Astrocyte of the spinal cord (primary cell): ENCODE measurements at places on chromosomes 4 and X.
A peak's percentile ranks its signal among the peaks of the same experiment; 100 is the strongest.

DNA sequence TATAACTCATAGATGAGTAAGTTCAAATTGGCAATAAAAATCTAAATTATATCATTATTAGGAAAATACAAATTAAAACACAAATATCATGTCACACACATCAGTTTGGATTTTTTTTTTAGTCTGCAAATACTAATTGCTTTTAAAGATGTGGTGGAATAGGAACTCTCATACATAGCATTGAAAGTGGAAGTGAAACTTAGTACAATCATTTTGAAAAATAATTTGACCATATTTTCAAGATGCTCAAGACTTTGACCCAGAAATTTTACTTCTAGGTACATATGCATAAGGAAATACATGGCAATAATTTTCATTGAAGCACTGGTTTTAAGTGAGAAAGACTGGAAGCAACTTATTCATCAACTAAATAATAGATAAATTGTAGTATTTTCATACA is 147.5 kb upstream of the SMIM31 start:
- DNase-seq: no peak

DNA sequence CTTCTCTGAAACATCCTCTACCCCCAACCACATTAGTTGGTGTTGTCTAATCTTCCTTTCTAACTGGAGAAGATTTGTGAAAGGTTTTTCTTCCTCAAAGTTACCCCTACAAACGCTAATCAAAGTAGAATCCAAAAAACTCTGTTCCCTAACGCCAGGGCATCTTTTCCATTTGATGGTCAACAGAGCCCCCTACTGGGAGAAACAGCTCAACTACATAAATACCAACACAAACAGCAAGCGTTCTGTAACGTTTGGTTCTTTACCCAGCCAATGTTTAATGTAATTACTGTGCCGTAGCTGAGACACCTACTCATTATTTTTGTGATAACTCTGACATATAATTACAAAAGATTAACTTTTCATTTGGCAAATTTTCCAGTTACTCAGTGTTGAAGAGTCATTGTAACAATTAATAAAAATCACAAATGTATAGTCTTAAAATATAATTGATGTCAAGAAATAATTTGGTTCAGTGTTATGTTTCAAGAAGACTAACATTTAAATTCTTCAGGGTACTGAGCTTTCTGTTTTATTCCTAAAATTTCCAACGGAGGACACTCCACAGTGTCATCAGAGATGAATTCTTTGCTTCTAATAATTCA is 94.9 kb upstream of the TBC1D9 start:
- peak; percentile 69 for DNase-seq

GRCh38 chr4:94852616-94853015 is 94.9 kb downstream of the BMPR1B start:
- DNase-seq: no peak

- no peak for DNase-seq
These were observed 5.0 kb downstream of the PNCK start for GRCh38 chrX:153668423-153669173.

DNA sequence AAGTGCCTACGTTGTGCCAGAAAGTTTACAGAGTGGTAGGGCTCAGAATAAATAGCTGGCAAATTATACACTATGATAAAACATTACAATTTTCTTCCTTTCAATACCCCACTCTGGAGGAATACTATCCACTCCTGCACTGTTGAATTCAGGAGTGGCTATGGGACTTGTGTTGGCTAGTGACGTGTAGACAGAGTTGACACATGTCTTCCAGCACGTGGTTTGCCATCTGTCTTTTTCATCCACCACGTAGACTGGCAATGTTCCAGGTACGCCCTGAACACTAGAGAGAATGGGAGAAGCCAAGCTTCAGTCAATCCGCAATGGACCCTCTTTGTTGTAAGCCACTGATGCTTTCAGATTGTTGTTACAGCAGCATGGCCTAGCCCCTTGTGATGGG is 168.8 kb upstream of the RBPJ start:
- DNase-seq: no peak

- DNase-seq: no peak
These were observed 94.4 kb downstream of the GRIA2 start for GRCh38 chr4:157314906-157315305.

- DNase-seq: no peak
These were observed 8.5 kb downstream of the UGT2B7 start for GRCh38 chr4:69104719-69105275.

DNA sequence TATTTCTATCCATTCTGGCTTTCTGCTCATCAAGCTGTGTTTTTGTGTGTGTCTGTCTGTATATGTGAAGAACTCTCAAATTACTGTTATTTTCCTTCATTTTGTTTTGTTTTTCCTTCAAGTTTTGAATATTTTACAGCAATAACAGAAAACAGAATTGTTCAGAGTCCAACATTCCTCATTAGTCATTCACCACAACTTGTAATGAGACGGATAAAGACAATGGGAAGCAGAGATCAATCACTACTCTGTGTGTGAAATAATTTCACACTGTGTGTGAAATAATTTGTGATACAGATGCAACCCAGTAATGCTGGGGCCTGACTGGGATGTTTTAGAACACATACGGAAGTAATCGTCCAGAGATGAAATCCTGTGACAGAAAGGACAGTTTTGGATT is 55.2 kb downstream of the HPGD start:
- peak; percentile 23 for DNase-seq

GRCh38 chr4:115152081-115152480 is 38.7 kb upstream of the NDST4 start:
- no peak for DNase-seq

DNA sequence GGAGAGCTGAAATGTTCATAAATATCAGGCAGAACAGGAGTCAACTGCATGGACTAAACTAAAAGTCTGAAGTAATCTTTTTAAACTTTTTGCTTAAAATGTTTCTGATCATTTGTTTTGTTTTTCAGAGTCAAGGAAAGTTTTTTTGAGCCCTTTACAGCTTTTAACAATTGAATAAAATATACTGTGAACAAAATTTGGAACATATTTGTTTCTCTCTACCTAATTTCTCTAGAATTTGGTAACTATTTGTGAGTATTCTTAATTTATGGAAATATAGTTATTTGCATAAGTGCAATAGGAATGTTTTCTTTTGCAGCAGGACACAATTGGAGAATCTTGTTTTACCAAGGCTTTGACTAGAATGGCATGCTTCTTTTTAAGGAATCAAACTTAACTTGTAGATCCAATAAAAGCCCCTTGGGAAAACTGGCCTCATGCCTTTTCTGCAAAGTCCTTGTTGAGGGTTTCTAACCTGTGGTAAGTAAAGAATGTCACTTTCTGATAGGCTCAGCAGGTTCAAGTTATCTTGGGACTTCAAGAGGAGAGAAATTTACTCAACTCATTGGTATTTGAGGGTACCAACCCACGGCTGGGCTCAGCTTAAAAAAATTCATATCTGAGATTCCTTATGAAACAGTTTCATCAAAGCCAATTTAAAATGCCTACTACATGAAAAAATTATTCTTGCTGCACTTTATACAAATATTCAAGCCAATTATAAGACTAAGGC is 91.5 kb downstream of the UPRT start:
- peak; percentile 2 for DNase-seq

DNA sequence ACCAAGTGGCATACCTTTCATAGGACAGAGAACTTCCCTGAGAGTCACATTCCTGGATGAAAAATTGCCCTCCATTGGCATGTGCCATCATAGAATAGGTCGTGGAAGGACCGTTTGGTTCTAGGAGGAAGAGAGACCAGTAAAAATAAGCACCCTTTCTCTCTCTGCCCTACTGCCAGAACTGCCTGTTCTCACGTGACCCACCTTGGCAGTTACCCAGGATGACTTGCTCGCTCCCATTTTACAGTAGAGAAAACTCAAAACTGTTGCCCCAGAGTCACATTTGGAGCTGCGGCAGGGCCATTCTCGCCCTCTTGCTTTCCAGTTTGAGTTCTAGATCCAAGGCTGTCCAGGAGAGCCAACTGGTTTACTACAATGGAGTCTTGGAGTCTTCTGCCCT is 1.1 kb upstream of the NLGN3 start:
- peak; percentile 15 for DNase-seq

- DNase-seq: no peak
These were observed 323.6 kb downstream of the BCOR start for GRCh38 chrX:39773923-39774773.

GRCh38 chr4:48910511-48910910 is 3.9 kb upstream of the OCIAD2 start:
- no peak for DNase-seq

- peak; percentile 59 for DNase-seq
These were observed 223.9 kb upstream of the EPHA5 start for GRCh38 chr4:65893957-65894755.

DNA sequence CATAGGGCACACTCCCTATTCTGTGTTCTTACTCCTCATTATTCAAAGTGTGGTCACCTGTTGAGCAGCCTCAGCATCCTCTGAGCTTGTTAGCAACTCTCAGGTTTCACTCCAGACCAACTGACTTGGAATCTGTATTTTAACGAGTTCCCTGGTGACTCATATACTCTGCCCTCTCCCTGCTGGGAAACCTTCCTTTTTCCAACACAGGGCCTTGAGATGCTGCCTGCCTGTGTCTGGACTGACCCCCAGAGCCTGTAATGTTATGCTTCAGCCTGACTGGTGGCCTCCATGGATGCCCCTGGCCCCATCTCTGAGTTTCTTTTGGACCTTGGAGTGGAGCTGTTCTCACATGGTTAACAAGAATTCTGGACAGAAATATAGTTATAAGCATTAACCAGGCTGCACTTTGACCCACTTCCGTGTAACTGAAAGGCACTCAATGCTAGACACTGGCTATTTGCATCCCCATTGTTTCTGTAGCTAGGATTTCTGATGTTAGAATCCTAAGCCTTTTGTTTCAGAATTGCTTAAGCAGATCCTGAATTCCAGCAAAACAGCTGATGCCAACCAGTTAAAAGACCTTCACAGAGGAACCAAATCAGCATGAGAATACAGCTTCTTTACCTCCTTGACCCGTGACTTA is 262.6 kb downstream of the STIM2 start:
- peak; percentile 56 for DNase-seq

GRCh38 chr4:151443752-151444151 is 34.8 kb downstream of the FHIP1A start:
- no peak for DNase-seq

DNA sequence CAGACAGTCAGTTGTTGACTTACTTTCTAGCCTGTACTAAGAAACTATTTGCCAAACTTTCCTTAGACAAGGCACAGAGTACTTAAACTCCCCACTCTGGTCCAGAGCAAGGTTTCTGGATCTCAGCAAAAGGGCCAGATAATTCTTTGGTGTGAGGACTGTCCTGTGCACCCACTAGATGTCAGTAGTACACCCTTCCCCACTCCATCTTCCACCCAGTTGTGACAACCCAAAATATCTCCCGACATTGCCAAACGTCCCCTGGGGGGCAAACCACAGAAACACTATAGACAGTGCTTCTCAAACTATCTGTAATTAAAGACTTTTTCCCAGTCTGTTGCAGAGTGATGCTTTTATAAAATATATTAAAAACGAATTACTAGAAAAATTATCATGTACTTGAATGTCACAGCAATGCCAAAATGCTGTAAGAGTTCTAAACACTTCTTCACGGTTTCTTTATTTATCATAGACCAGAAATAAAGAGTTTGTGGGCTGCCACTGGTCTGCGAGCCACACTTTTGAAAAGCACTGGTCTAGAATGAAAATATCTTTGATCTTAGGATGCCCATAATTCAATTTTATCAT is 203.5 kb downstream of the PRDM5 start:
- DNase-seq: peak; percentile 42

DNA sequence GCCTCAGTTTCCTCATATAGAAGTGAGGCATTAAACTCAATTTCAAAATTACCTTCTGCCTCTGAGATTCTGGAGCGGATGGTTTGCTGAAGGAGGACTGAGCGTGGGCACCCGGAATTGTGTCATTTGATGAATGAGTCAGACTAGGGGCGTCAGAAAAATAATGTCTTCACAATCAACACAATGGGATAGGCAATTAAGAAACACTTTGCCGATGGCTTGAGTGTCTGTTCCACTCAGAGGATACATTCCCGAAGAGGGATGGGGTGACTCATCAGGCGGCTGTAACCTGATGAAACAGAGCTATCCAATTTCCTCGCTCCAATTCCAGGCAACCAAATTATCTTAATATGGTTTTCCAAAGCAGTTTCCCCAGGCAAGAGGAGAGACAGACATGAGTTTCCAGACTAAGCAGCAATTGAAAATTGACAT is 1.2 kb upstream of the CHRNA9 start:
- peak; percentile 80 for DNase-seq

DNA sequence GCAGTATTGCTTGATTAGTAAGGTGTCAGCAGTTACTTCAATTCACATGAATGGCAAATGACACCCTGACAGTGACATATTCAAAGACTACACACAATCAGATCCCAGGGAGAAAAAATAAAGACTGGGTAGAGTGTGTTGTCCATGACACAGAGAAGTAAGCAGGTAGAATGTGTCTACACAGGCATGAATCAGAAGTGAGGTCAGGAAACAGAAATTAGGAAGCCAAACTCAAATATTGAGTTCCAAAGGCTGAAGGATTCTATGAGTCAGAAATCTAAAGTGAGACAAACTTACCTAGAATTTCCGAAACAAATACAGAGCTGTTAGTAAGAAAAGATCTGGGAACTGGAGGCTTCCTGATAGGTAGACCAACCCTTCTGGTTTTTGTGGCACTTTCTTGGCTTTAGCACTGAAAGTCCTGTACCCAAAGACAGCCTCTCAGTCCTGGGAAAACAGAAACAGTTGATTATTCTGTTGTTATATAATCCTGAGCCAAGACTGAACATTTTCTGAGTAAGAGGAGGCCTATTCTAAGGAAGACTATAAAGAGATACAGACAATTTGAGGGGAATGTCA is 24.3 kb upstream of the GLRA2 start:
- DNase-seq: no peak

DNA sequence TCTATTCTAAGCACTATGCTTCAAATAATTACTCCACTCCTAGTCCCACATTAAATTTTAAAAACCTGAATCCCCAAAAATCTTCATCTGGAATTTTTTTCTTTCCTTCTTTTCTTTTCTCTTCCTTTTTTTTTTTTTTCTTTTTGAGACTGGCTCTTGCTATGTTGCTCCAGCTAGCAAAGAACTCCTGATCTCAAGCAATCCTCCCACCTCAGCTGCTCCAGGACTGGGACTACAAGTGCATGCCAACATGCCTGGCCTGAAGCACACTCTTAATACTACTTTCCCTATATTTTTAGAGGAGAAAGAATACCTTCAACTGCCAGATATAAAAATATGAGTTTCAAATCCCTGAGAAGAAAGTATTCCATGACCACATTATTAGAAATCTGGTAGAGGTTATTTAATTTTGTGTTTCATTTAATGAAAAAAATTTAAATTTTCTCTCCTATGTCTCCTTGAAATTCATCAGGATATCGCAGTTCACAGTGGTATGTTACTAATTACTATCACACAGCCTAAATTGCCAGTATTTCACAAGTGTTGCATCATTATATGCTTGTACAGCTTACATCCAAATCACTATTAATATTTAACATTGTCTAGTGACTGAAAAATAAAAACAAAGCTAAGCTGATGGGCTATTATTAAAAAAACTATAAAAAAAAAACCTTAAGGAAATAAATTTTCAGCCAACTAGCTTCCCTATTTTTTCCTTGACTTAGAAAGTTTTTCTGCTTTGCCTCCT is 227.8 kb downstream of the NAF1 start:
- no peak for DNase-seq

- no peak for DNase-seq
These were observed 93.8 kb downstream of the SLC2A9 start for GRCh38 chr4:9927341-9928007.

- DNase-seq: no peak
These were observed 115.4 kb downstream of the MGST2 start for GRCh38 chr4:139781066-139781465.

- DNase-seq: no peak
These were observed 8.4 kb upstream of the CD99 start for GRCh38 chrX:2682565-2683177.
